ENCODE measurements at places on chromosomes 11 and 22.

GRCh38 chr11:78790784-78791183 is 216.1 kb upstream of the NARS2 start:
- DNase-seq: no peak

GRCh38 chr22:19757140-19757984 is 3.2 kb upstream of the TBX1 start:
- DNase-seq: no peak

GRCh38 chr11:64600281-64600992 is 9.4 kb downstream of the SLC22A12 start:
- DNase-seq: no peak

DNA sequence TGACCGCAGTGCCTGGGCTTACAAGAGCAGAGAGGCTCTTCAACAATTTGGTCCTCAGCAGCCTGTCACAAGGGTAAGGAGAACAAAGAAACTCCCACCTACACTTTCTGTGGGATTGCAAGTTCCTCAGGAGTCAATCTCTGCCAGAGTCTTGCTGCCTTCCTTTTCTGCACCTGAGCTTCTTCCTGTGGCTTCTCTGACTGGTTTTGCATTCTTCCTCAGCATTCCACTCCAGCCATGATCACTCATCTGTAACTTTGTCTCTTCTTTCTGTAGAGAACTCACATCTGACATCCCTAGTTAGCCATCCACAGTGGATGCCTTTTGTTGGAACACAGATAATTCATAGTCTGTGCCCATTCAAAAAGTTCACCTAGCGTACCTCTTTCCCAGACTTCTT is 14.2 kb upstream of the OR6A2 start:
- no peak for DNase-seq

DNA sequence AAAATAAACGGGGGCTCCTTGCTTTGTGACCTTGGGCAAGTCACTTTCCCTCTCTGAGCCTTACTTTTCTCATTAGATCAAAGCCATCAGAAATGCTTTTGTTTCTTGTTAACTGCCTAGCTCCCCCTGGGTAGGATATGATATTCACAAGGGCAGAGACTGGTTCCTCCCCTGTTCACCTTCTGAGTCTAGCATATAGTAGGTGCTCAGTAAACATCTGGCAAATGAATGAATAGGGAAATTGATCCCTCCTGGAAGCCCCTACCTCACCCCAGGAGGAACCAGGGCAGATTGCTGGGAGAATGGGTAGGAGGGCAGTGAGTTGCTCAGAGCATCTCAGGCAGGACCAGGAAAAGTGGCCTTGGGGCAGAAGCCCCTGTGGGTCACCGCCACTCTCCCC is 6.6 kb upstream of the SAC3D1 start:
- no peak for DNase-seq

GRCh38 chr22:17943533-17944249 is 80.7 kb downstream of the MICAL3 start:
- no peak for DNase-seq

- DNase-seq: no peak
Measured at GRCh38 chr22:45529971-45530575, 27.4 kb downstream of the FBLN1 start.

GRCh38 chr11:7571640-7572000 is 57.8 kb downstream of the PPFIBP2 start:
- peak; percentile 80 for DNase-seq

DNA sequence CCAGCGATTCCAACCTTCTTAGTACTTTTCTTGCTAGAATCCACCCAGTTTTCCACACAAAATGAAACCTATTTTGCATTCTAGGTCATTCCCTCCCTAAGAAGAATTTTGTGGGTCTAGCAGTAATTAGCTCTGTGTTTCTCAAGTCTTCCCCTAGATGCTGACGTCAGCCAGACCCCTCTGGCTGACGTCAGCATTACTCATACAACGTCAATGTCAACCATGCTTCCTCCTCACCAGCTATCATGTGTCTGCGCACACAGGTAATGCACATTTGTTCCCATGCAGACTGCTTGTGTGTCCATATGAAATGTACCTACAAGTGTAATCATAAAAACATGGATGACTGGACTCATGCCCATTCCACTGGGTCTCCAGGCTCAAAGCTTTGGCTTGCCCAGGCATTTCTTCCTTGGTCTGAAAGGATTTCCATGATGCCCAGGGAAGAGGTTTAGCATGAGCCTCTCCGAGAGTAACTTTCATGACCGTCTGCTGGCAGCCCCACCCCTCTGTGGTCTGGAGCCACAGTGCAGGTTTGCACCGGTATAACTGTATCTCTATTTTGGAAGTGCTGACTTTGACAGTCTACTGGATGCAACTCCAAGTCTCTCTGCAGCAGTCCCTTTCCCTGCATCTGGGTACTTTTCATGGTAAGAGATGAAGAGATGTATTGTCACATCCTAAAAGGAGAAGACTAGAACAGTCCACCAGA is 58.6 kb downstream of the DSCAML1 start:
- DNase-seq: no peak

DNA sequence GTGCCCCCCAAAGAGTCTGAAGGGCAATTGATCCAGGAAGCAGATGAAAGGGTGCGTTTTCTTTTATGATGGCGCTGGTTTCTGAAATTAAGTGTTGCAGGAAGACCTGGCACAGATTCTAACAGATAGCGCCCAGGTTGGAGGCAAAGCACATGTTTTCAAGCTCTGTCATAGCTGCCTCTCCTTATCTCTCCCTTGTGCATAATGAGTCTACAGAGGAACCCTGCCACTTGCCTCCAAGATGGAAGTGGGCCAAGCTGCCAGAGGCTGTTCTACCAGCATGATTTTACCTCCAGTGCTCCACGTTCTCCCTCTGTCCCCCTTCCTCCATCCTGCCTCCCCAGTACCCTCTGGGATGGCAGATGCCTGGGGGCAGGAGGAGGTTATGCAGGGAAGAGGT is 30.0 kb upstream of the TLCD5 start:
- peak; percentile 21 for DNase-seq

GRCh38 chr11:118145285-118146227 is 7.1 kb downstream of the SCN4B start:
- DNase-seq: peak; percentile 94

GRCh38 chr11:101288392-101288791 is 158.8 kb upstream of the PGR start:
- DNase-seq: no peak

GRCh38 chr11:63622323-63622722 is 8.1 kb upstream of the PLAAT3 start:
- no peak for DNase-seq

- DNase-seq: no peak
Measured at GRCh38 chr22:46240506-46240905, 9.6 kb downstream of the CDPF1 start.

GRCh38 chr22:47340851-47341436 is 578.5 kb downstream of the TBC1D22A start:
- DNase-seq: no peak

DNA sequence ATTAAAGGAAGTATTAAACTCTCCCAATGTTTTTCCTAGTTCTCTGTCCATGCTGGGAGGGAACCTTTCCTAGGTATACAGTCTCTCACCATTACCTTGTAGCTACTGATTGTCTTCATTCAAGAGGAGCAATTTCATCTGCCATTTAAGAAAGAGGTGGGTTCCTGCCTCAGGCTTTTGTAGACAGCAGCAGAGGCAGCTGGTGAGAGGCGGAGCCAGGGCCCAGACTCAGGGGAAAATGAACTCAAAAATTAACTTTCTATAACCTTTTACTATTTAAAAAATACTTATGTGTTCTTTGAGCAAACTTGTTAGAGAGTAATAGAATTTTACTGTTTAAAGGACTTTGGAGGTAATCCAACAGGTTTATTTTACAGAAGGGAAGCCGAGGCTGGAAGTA is 133.0 kb downstream of the SNX19 start:
- DNase-seq: no peak

GRCh38 chr11:118213201-118213600 is 11.6 kb downstream of the JAML start:
- DNase-seq: no peak

DNA sequence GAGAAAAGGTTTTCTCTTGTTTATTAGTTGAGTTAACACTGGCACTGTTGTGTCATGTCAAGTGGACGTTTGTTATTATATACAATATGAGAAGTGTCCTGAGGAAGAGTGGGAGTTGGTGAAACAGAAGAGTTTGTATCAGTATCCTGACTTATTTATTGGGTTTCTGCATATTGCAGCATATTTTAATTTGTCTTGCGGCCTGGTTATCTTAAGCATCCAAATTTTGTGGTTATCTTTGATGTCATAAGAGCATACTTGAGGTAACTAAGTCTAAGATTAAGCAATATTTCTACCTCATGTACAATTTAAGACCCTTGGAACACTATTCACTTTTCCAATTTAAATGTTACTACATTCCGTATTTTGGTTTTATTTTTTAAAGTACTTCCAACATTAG is 103.5 kb downstream of the DDX10 start:
- DNase-seq: no peak

DNA sequence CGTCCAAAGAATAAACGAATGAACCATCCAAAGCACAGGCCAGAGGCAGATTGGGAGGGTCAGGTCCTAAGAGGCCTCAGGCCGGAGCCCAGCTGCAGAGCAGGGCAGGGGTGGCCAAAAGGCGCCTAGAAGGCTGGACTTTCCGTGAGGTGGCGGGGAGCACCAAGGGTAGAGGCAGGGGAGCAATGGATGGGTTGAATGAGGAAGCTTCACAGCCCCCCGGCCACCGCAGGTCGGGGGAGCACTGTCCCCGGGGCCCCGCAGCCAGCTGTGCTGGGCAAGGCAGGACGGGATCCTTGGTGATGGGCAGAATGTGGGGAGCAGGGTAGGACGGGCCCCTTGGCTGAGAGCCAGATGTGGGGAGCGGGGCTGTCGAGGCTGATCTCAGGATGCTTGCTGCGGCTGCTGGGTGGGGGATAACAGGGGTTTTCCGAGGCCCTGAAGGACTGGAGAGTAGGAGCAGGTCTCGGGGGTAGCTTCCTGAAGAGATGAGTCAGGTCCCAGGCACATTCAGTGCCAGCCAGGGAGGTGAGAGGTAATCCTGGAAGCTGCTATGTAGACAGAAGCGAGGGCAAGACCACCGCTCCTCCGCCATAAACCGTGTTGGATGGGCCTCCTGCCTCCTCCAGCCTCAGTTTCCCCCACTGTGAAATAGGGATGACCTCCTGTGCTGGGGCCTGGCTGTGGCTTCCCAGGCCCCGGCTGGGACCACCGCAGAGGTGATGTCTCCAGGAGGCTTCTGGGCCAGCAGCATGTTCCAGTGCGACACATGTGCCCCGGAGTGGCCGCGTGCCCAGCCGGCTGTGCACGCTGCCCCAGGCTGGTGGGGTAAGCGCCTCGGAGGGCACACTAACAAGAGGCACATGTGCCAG is 34.6 kb upstream of the KCNQ1OT1 start:
- no peak for DNase-seq

DNA sequence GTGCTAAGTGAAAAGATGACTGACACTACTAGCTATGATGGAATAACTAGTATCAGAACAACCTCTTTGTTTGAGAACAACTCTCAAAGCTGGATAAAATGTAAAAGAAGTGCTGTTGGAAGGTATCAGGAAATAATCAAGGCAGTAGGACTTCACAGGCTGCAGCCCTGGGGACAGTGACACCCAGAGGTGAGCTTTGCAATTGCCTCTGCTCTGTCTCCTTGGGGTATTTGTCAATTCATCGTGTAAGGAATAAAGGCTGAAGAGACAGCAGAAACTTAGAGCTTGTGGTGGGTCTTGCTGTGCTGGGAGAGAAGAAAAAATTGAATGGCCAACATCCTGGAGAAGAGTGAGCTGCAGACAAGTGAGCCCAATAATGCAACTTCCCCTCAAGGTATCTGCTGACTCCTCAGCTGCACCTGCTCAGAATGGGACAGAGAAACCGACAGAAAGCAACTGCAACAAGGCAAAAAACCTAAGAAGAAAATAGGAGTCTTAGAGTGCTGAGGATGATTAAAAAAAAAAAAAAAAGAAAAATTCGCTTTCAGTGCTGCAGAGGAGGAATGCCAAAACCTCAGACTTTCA is 141.1 kb downstream of the RCN1 start:
- peak; percentile 36 for DNase-seq

GRCh38 chr11:86941871-86942599 is 13.2 kb downstream of the FZD4 start:
- no peak for DNase-seq

DNA sequence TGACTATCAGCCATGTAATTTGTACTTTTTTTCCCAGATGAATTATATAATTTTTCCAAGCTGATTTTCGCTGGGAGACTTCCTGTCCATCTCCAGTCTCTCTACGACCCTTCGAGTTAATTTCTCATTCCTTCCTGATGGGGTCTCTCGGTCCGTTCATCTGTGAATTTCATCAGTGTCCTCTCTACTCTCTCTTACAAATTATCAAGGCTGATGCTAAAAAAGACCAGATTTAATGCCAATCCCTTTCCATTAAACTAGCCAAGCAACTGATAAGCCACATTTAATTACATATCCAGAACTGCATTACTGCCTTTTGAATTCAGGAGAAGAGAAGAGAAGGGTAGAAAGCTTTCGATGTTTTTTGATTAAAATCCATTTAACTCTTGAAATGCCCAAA is 25.8 kb downstream of the VSIG10L2 start:
- no peak for DNase-seq

DNA sequence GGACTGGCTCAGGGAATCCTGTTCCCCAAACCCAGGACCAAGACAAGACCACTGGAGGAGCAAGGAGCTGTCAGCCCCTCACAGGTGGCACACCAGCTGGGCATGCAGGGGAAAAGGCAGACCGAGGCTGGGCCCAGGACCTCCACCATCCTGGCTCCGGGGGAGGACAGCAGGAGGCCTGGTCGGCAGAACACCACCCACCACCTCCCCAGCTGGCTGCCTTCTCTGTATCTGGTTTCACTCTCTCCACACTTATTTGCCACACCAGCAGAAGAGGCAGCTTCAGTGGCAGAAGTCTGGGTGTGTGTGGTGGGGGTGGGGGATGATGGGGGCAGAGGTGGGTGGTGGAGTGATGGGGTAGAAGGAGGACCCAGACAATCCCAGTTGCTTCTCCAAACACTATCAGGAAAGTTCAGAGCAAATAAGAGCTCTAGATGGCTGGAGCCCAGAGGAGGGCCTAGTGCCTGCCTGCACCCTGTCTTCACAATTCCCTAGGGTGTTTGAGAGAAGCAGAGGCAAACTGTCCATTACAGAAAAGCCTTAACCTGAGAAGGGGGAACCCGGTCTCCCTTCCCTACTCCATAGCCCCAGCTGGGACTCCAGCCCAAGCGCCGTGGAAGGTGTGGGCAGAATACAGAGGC is 51.9 kb upstream of the CDON start:
- peak; percentile 79 for DNase-seq

GRCh38 chr22:17172029-17172833 is 13.2 kb upstream of the HDHD5 start:
- DNase-seq: no peak

- DNase-seq: peak; percentile 20
Measured at GRCh38 chr22:38314933-38315822, 2.1 kb downstream of the CSNK1E start.

GRCh38 chr22:48490500-48491411 is 1336.9 kb downstream of the BRD1 start:
- DNase-seq: no peak

- no peak for DNase-seq
Measured at GRCh38 chr11:66157182-66157864, 87.3 kb downstream of the PACS1 start.

- no peak for DNase-seq
Measured at GRCh38 chr22:37492428-37493344, 6.5 kb upstream of the MFNG start.

- DNase-seq: no peak
Measured at GRCh38 chr11:113506461-113506860, 31.3 kb upstream of the DRD2 start.

- DNase-seq: no peak
Measured at GRCh38 chr22:19993926-19994325, 22.7 kb downstream of the ARVCF start.

- DNase-seq: no peak
Measured at GRCh38 chr11:78192223-78192719, 3.6 kb downstream of the USP35 start.
